ENCODE measurements at places on chromosomes 1 and 21.

DNA sequence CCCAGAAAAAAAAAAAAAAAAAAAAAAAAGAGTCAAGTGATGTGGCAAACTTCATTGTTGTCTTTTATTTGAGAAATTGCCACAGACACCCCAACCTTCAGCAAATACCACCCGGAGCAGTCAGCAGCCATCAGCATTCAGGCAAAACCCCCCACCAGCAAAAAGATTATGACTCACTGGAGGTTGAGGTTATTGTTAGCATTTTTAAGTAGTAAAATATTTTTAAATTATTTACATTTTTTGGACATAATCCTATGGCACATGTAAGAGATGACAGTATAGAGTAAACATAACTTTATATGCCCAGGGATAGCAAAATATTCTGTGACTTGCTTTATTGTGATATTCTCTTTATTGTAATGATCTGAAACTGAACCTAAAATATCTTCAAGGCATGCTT is 95.6 kb downstream of the CENPF start:
- DNase-seq = no peak

DNA sequence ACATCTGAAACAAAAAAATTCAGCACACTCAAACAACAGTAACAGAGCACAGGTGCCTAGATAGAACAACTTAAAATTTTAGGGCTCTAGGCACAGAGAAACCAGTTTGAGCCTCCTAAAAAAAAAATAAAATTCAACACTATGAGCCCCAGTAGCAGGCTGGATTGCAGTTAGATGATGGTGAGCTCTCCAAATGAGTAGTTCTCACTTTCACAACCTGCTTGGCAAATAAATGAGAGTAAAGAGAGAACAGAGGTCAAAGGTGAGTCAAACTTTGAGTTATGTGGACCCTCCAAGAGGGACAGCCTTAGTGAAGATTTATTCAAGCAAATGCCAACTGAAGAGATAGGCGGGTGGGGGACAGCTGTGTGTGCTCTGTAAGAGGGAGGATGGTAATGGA is 3.6 kb downstream of the BEND5 start:
- DNase-seq = no peak

DNA sequence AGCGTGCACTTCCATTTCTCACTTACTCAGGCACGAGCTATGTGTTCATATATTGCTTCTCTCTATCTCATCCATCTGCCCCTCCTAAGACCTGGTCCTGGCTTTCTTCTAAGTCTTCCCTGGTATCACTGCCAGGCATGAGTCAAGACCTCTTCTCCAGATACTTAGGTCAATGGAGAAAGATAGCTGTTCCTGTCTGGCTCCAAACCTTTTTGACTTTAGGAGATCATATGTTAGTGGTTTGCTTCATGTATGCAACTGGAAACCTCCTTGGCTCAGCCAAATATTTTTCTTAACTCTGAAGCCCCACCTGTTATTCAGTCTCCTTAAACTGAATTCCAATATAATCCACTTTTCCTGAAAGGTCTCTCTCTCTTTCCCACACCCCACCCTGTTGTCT is 211.6 kb upstream of the PTBP2 start:
- DNase-seq = no peak

GRCh38 chr1:117106478-117106877 is 15.1 kb downstream of the TRIM45 start:
- DNase-seq = no peak

GRCh38 chr1:17401841-17402240 is 29.8 kb downstream of the PADI6 start:
- no peak for DNase-seq

DNA sequence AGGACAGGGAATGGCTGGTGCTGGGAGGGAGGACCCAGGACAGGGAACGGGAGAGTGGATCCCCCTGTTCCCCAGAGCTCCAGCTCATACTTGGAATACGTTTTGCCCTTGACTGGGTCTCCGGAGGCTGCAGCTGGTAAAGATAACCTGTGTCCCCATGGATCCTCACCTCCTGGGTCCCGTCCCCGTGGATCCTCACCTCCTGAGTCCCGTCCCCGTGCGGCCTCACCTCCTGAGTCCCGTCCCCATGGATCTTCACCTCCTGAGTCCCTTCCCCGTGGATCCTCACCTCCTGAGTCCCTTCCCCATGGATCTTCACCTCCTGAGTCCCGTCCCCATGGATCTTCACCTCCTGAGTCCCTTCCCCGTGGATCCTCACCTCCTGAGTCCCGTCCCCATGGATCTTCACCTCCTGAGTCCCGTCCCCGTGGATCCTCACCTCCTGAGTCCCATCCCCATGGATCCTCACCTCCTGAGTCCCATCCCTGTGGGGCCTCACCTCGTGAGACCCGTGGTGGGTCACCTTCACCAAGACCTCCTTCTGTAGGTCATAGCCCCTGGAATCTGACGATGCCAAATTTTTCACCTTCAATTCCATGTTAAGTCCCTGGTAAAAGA is 61.4 kb downstream of the SCCPDH start:
- DNase-seq = no peak

DNA sequence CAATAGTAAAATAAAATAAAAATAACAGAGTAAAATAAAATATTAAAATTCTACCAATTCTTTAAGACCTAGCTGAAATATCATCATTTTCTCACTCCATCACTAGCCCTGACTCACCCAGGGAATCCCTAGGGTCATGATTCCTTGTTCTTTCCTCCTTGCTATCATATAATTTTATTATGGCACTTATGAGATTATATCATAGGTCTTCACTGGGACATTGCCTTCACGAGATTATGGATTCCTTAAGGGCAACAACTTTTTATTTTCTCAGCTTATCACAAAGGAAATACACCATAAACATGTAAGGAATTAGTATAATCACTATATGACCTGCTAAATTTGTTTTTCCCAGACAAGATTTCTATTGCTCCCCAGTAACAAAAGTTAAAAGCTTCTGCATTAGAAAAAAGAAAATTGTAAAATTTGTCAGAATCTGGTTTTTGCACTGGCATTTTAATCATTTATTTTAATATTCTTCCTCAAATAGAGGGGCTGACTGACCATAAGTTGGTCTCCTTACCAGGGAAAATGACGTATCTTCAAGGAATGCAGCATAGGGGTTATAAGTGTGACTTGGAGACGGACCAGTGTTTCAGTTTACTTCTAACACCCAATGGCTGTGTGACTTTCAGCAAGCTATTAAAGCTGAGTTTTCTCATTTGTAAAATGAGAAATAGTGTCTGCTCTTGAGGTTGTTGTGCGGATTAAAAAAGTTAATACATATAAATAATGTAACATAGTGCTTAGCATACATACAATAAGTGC is 8.8 kb upstream of the CLCA4 start:
- DNase-seq = no peak

DNA sequence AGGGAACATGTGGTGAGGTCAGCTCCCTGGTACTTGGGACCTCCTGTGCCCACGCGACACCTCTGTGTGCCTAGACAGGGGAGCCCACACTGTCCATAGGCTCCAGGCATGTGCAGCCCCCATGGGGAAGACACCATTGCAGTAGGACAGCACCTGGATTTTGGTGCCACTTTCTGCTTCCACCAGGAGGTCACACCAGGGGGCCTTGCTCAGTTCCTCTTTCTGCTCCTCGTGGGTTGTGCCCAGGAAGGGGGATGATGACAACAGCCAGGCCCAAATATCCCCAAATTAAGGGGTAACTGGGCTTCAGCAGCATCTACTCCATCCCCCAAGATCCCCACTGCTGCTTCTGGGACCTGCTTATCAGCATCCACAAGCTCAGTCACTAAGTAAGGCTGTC is 358.2 kb upstream of the KAZN start:
- DNase-seq = no peak

- DNase-seq = no peak
Measured at GRCh38 chr21:46082963-46083790, 14.7 kb upstream of the COL6A2 start.

GRCh38 chr1:30698401-30698981 is 24.9 kb downstream of the MATN1 start:
- DNase-seq = no peak

DNA sequence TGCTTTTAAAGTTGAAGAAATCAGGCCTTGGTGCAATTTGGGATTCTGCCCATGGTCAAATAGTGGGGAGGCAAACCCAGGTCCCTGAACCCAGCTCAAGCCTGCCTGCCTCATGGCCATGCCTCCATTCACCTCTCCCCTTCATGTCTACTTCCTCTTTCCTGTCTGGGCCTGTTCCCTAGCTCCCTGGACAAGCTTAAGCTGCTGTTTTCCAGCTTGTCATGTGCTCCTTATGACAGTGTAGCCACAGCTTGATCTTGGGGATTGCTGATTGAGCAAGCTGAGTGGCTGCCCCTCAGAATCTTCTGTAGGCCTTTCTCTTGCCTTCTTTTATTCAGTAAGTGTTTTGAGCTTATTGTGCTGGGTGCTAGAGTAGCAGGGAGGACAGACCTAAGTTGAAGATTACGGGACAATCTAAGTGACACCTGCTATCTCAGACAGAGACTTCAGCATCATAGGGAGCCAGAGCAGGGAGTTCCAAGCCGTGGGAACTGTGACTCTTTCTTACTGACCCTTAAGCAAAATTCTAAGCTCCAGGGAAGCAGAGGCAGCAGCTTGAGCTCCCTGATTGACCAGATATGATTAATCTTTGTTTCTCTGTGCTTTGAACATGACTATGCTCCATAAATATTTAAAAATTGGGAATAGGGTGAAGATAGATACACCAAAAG is 520 bp upstream of the MR1 start:
- no peak for DNase-seq

DNA sequence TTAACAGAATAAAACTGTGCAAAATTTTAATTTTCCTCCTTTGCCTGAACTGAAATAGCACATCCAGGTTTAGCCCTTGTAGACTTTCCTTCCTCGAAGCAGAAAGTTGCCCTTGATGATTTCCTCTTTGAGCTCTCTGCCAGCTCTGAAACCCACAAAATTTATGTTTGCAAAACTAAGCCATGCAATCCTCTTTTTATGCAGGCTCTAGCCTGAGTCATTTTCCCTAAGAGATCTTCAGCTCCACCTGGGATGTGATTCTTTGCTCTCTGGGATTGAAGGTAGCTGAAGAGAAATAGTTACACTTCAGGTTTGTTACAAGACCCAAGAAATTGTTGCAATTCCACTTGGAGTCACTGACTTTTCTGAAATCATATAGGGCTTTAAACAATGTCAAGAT is 1.4 kb upstream of the F3 start:
- DNase-seq = peak; percentile 57

- no peak for DNase-seq
Measured at GRCh38 chr1:176515310-176515709, 52.3 kb downstream of the PAPPA2 start.

DNA sequence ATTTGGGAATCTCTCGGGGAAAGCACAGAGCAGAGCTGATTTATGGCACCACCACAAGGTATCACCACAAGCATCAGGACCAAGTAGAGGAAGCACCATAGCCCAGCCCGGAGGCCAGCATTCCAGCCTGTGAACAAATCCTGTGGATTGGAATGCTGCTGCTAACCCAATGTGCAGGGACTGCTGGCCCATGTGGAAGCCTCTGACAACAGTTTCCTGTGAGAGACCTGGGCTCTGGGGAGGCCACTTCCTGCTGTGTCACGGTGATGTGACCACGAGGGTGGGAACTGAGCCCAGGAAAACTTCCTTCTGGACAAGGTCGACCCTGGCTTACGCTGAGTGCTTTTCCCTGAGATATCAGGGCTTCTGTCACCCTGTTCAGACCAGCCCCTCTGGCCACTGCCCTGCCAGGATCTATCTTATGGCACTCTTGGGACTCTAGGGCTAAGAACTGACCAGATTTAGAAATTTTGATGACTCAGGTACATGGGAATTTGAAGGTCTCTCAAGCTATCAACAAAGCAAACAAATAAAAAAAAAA is 88.3 kb upstream of the NGF start:
- peak; percentile 85 for DNase-seq

DNA sequence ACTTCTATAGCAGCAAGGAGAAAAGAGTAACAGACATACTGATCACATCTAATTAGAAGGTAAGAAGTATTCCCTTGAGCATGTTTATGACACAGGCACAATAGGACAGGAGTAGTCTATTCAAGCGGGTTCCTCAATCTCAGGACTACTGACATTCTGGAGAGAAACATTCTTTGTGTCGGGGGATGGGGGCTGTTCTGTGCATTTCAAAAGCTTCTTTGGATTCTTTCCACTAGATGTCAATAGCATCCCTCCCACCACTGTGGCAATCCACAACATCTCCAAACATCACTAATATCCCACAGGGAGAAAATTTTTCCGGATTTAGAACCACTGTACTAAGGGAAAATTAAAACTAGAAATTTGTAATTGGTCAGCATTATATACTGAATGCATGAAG is 56.9 kb downstream of the ADAMTS5 start:
- DNase-seq = peak; percentile 2

GRCh38 chr1:228013935-228014930 is 7.4 kb downstream of the WNT3A start:
- no peak for DNase-seq

GRCh38 chr1:178530037-178530402 is 17.1 kb downstream of the TEX35 start:
- DNase-seq = peak; percentile 82

DNA sequence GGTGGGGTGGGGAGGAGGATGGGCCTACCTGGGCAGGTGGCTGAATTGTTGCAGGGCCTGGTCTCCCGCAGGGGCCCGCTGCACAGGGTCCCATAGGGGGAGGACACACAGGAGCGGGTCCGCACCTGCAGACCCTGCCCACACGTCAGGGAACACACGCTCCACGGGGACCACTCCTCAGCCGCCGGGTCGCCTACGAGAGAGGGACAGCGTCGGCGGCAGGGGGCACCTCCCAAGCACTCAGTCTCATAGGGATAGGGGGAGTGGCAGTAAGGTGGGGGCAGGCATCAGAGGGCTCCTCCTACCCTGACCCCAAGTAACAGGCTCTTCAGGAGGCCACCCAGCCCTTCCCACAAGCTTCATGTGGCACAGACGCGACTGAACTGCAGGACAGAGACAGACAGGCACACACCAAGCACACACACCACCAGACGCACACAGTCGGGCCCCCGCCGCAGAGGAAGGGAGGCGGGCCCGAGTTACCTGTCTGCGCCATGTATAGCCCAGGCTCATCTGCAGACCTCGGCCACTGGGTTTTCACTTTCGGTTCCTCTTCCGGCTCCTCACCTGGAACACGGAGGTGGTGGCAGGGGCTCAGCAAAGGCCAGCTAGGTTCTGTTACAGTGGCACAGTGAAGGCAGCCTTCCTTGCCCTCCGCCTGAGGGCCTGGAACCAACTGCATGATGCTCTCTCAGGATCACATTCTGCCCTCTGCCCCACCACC is 19.8 kb downstream of the ADGRB2 start:
- DNase-seq = no peak

DNA sequence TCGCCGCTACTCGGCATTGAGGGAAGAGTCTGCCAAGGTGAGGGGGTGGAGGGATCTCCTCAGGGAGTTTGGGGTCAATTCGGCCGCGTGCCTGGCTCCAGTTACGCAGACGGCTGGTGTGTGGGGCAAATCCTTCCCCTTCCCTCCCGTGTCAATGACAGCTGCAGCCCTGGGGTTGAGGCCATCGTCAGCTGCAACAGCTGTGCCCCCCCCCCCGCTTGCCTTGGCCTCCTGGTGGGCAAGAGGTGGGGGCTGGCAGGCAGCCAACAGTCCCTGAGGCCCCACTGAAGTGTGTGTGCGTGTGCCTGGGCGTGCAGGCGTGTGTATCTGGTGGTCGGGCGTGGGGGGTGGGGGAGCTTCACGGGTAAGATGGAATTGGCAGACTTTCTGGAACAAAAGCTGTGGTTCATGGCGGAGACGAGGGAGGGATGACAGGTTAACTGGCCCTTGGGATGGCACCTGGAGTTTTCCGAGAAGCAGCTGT is 25.6 kb downstream of the PPFIA4 start:
- DNase-seq = no peak

- DNase-seq = no peak
Measured at GRCh38 chr21:32308696-32309095, 10.0 kb downstream of the MRAP start.

Data from NCI-H226 (cell line).